Epithelial cell of esophagus (primary cell): ENCODE measurements at places on chromosomes 11 and 22.
A peak's percentile ranks its signal among the peaks of the same experiment; 100 is the strongest.

DNA sequence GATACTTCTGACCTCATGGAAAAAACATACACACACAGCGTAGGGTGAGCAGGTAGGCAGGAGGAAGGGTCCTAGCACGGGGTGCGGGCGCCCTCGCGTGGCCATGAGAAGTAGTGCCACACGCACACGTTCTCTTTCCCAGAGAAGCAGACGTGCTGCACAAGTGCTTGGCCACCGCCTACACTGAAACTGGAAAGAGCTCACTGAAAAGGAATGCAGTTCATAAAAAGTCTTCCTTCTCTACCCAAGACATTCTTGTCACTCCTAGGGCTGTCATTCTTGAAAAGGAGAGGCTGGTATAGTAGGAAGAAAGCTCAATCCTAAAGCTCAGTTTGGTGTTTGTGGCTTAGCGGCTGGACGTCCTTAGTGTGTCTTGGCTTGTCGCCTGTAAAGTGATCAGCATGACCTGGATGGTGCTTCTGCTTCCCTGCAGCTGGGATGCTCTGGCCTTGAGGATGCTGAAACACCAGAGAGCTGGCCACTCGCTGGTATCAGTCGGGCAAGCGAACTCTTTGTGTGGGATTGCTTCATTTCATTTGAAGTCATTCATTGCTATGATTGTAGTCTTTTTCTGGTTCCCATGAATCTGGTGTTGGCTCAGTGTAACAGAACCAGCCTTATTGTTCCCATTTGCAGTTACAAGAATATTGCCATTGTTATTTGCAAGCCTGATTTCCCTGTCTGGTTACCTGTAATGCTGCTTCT is 303.8 kb downstream of the NTM start:
- DNase-seq, result peak; percentile 84

- no peak for DNase-seq
These were observed 113.7 kb downstream of the PLEKHA7 start for GRCh38 chr11:16900491-16900890.

GRCh38 chr11:61702701-61703312 is 22.6 kb downstream of the DAGLA start:
- no peak for DNase-seq

DNA sequence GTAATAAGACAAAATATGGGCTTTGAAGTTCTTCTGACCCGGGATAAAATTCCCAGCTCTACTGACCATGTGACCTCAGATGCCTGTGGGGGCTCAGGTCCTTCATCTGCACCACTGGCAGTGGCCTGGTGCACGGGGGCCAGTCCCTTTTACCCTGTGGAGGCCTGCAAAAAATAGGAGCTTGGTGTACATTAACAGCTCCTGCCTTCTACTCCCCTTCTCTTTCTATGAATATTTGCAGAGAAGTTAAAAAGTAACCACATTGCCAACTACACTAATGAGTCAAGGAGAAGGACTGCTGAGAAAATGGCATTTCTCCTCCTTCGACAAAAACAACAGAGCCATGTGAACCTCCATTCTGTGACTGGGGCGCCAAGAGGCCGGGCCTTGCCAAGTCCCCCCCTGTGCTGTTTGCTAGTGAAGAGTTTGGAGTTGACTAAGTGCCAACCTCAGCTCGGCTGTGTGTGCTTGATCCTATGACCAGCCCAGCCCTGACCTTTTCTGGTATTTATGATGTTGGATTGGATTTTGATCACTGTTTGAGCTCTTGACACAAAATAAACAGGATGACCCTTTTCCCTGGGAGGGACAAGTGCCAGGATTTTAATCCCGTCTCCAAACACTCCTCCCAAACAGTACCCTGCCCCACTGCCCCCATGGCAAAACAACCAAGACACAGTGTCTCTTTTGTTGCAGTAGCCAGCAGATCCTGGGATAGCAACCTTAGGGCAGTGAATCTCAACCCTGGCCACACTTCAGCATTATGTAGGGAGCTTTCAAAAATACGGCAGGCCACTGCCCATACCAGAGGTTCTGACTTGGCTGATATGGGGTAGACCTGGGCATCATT is 380.1 kb downstream of the LARGE1 start:
- no peak for DNase-seq

DNA sequence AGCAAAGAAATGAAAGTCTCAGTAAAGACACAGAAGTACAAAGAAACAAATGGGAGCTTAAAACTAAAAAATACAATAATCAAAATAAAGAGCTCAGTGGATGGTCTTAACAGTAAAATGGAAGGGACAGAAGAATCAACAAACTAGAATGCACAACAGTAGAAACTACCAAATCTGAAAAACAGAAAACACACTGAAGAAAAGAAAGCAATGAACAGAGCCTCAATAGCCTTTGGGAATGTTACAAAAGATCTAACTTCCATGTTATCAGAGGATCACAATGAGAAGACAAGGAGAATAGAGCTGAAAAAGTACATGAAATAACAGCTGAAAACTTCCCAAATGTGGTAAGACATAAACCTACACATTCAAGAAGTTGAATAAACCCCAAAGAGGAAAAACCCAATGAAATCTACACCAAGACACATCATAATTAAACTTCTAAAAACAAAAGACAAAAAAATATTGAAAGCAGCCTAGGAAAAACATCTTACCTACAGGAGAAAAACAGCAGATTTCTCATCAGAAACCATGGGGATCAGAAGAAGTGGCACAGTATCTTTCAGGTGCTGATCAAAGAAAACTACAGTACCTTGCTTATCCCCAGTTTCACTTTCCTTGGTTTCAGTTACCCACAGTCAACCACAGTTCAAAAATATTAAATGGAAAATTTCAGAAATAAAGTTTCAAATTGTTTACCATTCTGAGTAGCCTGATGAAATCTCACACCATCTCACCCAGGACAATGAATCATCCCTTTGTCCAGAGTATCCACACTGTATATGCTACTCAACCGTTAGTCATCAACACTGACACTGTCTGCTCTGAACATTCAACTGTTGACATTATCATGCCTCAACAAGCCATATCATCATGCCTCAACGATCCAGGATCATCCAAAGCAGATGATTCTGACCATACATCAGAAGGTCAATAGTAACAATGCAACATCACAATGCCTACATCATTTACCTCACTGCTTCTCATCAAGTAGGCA is 22.2 kb downstream of the RRAS2 start:
- peak; percentile 99 for DNase-seq

DNA sequence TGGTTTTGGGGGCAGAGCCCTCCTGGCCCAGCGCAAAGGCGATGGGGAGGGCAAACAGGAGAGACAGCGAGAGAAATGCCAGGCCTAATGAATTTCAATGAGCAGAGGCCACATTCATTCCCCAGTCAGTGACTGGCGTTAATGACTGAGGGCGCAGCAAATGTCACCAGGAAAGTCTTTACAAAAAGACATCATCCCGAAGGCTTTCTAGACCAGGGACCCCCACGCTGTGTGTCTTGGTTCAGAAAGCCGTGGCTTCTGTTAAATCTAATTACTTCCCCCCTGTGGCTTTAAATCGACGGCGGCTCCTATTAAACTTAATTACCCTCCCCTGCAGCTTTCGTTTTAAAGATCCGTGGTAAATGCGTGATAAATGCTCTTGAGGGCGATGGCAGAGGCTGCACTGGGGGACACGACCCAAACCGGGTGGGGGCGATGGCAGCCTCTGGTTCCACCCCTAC is 1.6 kb upstream of the FGF19 start:
- DNase-seq, result no peak

- DNase-seq, result no peak
These were observed 3.6 kb upstream of the FBXO3 start for GRCh38 chr11:33777906-33778305.

GRCh38 chr11:1081601-1082311 is 7.1 kb downstream of the MUC2 start:
- no peak for DNase-seq

DNA sequence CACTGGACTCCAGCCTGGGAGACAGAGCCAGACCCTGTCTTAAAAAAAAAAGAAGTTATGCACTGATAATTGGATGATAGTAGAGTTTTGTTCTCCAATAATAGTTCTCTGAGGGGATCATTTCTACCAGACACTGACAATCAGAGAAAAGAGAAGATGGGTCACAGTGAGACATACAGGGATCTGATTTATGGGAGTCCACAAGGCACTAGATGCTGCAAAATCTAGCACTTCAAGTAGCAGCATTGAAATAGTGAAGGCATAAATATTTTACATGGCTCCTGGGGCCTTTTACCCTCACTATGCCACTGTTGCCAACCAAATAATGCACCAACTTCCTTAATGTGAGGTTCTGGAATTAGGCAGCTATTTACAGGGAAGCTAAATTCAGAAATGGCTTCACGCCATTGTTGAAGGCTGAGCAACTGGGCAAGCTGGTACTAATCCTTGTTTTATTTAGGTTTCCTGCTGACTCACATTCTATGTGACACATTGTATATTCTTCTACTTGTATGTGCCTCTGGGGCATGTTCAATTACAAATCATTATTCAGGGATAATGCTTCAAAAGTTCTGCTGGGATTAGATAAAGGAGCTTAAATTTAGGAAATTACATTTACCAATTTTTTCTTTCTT is 38.2 kb upstream of the ABTB2 start:
- DNase-seq, result peak; percentile 95

DNA sequence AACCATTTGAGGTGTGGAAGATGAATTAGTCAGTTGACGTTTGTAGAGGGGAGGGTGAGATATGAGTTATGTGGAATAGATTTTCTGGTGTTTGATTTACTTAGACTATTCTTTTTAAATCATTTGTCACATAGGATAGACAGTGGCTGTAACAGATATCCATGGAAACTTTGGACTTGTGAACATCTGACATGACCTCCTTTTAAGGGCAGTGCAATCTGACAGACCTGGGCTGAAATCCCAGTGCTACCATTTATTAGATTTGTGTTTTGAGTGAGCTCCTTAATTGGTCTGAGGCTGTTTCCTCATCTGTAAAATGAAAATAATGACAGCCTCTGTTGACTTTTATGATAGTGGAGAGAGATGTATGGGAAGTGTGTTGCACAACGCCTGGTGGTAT is 159.9 kb downstream of the TEAD1 start:
- DNase-seq, result no peak

- DNase-seq, result no peak
These were observed 16.5 kb upstream of the CSTF3 start for GRCh38 chr11:33177676-33178336.

- no peak for DNase-seq
These were observed 122.9 kb upstream of the NAV2 start for GRCh38 chr11:19589567-19590260.

DNA sequence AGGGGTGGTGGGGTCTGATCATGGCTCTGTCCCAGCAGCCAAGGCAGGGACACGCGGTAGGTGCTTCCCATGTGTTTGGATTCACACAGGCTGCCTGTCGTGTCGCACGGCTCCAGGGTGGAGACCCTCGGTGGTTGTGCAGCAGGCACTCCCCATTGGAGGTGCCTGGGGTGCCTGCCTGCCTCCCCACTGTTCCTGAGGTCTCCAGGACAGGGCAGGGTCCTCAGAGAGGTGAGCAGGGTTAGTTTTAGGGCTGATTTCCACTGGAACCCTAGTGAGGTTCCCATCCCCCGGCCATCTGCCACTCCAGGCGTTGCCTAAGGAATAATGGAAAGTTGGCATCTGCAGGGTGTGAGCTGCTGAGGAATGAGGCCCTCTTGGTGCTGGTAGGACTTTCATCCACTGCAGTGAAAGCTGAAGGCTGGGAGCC is 32.3 kb downstream of the OSBPL5 start:
- DNase-seq, result no peak

DNA sequence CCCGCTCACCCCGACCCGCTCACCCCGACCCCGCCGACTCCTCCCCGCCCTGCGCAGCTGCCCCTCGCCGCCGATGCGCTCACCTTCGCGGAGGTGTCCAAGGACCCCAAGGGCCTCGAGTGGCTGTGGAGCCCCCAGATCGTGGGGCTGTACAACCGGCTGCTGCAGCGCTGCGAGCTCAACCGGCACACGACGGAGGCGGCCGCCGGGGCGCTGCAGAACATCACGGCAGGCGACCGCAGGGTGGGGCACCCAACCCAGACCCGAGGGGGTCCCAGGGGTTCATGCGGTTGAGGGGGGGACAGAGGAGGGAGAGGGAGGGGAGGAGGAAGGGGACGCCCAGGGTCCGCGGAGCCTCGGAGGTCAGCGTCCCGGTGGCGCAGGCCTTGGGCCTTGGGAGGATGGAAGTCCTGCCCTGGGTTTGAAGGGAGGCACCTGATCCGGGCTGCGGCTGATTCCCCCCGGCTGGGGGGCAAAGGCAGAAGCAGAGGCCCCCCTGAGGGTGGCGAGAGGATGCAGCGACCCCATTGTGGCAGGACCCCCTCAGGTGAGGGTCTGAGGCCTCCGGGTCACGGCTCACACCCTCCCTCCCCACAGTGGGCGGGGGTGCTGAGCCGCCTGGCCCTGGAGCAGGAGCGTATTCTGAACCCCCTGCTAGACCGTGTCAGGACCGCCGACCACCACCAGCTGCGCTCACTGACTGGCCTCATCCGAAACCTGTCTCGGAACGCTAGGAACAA is 9.2 kb downstream of the PKP3 start:
- DNase-seq, result no peak

DNA sequence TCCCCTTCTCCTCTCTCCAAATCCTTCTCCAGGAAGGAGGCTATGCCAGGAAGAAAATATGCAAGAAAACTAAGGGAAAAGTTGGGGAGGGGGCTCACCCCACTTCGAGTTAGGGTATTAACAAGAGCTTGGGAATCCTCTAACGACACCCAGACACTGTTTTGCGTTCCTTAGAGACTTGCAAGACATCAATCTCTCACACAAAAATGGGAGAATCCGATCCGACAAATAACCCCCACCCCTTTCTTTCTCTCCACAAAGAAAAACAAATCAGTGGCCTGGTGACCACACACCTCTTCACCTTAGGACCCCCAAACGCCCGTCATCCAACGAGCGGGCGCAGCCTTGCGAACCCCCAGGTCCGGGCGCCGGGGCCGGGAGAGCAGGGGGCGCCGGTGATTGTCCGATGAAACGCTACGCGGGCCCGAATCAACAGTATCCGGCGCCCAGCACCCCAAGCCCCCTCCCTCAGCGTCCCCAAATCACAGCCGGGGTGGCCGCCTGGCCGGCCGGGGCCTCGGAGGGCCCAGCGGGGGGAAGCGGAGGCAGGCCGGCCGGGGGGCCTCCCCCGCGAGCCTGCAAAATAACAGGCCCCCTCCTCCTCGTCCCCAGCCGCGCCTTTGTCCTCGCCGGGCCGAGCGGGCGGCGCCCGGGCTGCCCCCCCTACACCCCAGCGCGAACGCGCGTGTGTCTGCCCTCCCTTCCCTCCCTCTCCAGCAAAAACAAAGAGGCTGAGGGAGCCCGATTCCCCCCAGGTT is 690 bp downstream of the CSNK1E start:
- DNase-seq, result peak; percentile 44
